ENCODE measurements at places on chromosomes 2 and 18.

DNA sequence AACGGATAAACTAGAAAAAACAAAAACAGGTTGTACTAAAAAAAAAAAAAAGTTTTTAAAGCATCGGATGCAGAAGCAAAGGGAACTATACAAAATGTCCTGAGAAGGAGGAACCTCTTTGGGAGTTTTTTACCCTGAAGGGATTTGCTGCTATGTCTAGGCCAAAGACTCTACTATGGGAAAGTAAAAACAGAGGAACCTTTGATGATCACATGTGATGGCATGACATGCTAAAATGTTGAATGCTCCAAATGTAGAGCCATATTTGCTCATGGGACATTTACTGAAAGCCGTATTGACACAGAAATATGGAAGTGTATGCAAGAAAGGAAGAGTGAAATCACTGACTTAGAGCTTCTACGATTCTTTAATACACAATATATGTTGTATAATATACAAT, 992.0 kb upstream of the ZEB2 start:
- DNase-seq = no peak

DNA sequence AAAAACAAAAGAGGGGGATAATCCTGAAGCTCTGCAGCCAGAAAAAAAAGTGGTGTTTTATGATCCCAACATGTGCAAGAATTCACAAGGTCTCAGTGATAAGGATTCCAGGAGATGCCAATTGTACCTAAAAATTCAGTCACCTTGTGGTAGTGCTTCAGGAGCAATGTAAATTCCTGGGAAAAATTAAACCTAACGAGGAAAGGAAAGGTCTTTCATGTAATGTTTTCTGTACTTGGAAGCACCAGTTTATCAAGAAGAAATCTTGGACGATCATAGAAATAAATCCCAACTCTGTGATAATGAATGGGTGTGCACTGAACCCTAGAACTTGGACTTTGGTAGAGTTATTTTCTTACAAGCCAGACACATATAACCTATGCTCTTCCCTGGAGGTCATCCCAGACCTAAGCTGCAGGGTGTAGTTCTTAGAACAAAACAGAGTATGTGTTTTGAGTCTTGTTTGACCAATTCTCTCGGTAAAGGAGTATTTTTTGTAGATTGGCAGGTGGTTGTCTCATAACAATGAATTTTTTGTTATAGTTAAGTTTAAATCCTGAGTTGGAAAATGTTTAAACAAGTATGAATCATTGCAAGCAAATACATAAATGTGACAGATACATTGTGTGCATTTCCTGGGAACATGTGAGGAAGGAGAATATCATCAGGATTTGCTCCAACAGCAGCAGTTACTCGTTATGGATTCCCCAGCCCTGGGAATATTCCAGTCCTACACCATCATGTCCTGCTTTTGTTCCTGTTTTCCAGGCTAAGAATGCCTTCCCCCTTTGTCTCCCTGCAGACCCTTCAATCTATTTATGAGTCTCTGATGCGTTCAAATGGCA, 224.6 kb downstream of the NAPG start:
- no peak for DNase-seq

DNA sequence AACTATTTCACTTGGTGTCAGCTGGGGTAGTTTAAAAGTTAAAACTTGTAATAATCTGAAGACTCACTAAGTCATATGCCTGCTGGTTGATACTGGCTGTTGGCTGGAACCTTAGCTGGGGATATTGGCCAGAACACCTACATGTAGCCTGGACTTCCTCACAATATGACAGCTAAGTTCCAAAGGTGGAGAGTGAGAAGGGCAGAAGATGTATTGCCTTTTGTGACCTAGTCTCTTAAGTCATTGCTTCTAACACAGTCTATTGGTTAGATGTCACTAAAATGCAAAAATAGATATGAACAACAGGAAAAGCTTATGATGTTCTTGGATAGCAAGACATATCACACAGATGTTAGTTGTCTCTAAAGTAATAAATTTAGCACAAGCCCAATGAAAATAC, 113.2 kb upstream of the CHAC2 start:
- DNase-seq = no peak

DNA sequence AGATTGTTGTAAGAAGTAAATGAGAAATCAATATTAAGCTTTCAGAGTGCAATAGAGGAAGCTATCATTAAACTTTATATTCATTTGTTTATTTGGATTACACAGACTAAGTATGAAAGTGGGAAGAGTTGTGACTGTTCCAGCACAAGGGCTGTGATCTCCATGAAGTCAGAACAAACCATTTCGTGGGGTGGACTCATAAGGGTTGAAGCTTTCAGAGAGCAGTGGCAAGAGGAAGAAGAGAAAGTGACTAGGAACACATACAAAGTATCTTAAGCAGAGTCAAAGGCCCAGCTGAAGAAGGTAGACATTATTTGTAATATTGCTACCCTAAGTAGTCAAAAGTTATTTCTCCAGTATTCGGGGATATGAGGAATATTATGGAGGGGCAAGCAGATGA, 117.0 kb downstream of the ARHGAP15 start:
- no peak for DNase-seq

DNA sequence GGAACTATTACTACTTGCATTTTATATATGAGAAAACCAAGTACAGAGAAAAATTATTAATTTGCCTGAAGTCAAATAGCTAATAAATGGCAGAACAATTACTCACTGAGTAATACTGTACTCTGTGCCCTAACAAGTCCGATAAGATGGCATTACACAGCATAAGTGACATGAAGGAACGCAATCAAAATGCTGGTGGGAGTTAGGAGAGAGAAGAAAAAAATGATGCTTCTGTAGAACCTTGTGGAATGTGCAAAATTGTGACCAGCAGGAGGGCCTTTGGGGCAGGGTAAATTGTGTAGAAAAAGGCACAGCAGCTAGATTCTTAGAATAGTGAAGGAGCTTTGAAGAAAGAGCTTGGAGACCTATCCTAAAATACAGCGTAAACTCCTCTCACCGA, 32.9 kb downstream of the EPHA4 start:
- no peak for DNase-seq

GRCh38 chr18:80198994-80199748, 48.1 kb downstream of the PARD6G start:
- DNase-seq = no peak

Measured in AG08396 (cell line).